ENCODE measurements at places on chromosomes 3 and 15.

DNA sequence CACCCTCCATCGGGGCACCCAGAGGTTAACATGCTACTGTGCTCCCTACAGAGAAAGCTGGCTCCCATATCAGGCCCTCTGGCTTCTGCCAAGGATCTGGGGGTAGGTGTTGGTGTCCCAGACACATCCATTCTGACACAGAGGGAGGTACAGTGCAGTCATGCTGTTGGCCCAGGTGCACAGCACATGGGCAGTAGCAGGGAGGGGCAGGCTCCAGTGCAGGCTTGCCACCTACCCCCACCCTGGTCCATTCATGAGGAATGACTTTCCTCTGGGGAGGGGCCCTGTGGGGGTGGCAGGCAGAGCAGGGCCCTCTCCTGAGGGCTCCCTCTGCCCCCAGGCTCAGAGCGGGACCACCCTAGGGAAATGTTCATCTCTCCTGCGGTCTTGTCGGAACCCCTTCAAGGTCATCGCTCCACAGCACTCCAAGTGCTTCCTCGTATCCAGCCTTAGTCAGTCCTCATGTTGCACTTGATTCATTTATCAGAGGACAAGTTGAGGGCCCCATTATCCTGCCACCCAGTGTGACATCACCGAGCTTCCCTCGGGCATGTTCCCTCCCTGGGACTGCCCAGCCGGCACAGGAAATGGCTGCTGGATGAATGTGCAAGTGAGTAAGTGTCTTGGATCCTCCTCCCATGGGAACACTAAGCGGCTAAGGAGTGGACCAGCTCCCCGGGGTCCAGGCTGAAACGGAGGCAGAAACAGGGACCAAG, 10.0 kb downstream of the DUSP7 start:
- no peak for DNase-seq

DNA sequence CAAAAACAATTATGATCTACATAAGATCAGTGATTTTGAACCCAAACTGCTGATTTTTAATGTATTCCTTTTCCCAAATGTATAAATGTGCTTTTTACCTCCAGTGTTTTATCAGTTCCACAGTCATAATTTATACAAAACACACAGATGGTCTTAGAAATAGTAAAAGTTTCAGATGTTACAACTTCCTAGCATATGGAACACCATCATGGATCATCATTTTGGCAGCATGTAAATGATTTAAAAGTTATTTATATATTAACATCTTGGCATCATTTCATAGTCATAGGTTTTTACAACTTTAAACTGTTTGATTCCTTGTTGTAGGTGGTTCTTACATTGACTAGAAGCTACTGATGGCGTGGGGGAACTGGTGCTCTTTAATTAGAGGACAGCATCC, 1025.3 kb downstream of the ROBO1 start:
- no peak for DNase-seq

GRCh38 chr3:48543271-48543866, 13.2 kb downstream of the PFKFB4 start:
- DNase-seq, result no peak

GRCh38 chr3:164883171-164883570, 195.1 kb downstream of the SI start:
- DNase-seq, result no peak

- DNase-seq, result no peak
Observed at GRCh38 chr3:179666436-179667035, 13.7 kb downstream of the USP13 start.

GRCh38 chr15:50330921-50331320, 24.1 kb downstream of the GABPB1 start:
- DNase-seq, result peak; percentile 18

- no peak for DNase-seq
Observed at GRCh38 chr3:194346621-194347020, 4.5 kb downstream of the CPN2 start.

DNA sequence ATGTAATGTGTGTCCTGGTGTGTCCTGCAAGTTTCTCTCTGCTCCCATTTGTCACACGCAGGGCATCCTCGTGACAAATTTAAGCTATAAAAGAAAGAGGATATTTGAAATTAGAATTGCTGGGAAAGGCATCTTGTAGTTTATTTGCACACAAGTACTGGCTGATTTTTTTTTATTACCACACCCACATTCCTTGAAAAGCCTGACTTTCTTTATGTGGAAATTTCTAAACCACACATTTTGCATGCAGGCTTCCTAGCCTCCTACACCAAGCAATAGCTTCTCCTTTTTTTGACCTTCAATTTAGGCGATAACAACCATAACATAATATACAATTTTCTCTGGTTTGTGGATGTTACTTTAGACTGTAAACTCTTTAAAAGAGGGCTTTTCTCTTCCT, 126.1 kb downstream of the SERPINI1 start:
- DNase-seq, result no peak

GRCh38 chr3:71930056-71930991, 145.4 kb upstream of the PROK2 start:
- DNase-seq, result no peak

- no peak for DNase-seq
Observed at GRCh38 chr3:183816681-183817510, 8.5 kb downstream of the MAP6D1 start.

DNA sequence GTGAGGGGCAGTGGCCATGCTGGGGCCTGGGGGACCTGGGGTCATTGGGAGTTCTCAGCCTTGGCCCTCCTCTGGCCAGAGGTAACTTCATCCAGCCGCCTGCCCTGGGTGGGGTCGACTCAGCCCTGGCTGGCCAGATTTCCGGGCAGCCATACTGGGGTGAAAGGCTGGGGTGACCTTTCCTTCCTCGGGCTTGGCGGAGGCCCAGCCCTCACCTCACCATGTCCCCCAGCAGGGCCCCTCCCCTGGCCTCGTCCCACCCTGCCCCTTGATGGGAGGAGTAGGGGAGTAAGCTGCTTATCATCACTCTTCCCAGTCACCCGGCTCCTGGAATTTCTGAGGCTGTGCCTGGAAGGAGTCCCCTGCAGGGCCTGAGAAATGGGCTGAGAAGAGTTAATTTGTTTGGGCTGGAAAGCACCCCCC, 5.4 kb downstream of the SEMA3F start:
- no peak for DNase-seq

GRCh38 chr15:89095073-89095472, 6.8 kb downstream of the ABHD2 start:
- no peak for DNase-seq

DNA sequence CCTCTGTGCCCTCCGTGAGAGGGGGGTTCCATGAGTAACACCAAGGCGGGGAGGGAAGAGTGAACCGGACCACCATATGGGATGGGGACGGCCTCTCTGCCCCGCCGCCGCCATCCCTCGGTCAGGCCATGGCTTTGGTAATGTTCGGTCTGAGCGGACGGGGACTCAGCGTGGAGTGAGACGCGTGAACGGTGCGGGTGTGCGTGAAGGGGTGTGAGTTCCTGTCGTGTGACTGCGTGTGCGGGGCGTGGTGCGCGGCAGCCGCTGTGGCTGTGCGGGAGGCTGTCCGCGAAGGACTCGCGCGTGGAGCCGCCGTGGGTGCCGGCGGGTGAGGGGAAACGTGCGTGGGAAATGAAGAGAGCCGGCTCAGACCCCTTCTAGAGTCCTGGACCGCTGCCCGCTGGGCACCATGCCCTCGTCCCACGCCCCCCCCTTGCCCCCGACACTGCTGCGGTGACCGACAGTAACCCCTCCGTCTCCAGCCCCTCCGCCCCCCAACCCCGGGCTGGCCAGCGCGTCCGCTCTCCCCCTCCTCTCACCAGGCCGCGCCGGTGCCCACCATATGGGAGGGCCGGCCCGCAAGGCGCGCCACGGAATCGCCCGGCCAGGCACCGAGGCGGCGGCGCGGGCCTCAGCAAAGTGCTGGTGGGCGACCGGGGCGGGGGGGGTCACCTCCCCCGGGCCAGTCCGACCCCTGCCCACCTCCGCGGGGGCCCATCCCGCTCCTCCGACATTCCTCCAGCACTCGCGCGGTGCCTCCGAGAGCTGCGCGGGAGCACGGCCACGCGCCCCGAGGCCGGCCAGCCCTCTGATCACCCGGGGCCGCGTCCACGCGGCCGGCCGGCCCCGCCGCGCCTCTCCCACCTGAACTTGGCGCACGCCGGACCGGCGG, 589 bp downstream of the KLF15 start:
- peak; percentile 23 for DNase-seq

- no peak for DNase-seq
Observed at GRCh38 chr3:100227511-100227921, 33.3 kb upstream of the TBC1D23 start.

- no peak for DNase-seq
Observed at GRCh38 chr3:89270201-89270600, 162.8 kb downstream of the EPHA3 start.
